Hypothalamus (tissue), 51 donors: ENCODE measurements at places on chromosomes 1 and 21.

DNA sequence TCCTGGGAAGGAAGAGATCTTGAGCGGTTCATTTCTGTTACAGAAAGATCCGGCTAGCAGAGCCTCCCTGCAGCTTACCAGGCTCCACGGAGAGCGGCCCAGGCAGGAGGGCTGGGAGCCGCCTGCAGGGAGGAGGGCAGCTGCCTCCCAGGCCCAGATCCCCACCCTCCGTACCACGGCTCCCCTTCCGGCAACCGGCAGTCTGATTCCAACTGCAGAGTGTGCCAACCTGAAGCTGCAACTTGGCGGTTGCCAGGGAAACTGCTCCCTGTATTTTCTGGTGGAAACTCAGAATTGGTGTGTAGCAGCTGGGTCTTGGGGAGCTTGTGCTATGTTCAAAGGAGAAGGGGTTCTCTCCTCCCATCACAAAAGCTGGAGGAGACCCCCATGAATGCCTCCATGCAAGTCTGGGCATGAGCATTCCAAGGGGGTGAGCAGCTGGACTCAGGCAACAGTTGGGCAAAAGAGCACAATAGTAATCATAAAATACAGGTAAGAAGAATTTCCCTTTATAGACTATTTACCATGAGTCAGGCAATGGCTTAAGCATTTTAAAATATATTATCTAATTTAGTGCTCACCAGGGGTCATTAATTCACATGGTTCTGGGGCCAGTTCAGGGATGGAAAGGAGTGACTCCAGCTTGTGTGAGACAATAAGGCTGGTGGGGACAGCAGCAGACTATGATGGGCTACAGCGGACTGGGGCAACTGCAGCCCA lies 46.1 kb upstream of the KAZN start:
- DNase-seq = no peak

DNA sequence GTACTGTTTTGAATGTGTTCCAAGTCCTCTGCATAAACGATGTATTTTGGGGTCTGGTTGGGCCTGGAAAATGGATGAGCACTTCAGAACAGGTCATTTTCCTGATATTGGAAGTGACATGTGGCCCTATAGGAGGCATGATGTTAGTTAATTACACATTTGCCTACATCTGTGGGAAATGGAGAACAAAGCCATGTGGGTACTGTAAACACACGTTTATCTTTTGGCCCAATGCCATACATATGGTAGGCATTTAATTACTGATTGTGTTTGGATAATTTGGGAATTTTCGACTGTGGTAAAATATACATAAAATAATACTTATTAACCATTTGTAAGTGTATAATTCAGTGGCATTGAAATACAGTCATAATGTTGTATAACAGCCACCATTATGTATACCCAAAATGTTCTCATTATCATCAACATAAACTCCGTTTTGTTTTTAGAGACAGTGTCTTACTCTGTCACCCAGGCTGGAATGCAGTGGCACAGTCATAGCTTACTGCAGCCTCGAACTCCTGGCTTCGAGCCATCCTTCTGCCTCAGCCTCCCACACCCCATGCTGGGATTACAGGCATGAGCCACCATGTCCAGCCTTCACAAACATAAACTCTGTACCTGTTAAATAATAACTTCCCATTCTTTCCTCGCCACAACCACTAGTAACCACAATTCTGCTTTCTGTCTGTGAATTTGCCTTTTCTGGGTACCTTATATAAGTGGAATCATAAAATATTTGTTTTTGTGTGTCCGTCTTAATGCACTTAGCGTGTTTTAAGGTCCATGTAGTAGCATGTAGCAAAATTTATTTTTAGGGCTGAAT lies 11.9 kb upstream of the RNPEP start:
- DNase-seq = no peak

DNA sequence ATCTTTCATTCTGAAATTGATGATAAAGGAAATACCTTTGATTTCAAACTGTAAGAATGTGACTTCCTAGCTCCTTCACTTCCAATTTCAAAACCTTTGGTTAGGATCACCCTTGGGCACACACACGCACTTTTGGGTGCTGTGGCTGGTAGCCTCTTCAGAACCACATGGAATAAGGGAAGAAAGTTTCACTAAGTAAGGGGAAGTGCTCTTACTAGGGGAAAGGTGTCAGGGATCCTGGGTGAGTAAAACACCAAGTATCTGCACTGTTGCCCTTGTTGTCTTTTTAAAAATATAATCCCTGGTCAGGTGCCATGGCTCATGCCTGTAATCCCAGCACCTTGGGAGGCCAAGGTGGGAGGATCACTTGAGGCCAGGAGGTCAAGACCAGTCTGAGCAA lies 132.4 kb downstream of the SDCCAG8 start:
- no peak for DNase-seq

DNA sequence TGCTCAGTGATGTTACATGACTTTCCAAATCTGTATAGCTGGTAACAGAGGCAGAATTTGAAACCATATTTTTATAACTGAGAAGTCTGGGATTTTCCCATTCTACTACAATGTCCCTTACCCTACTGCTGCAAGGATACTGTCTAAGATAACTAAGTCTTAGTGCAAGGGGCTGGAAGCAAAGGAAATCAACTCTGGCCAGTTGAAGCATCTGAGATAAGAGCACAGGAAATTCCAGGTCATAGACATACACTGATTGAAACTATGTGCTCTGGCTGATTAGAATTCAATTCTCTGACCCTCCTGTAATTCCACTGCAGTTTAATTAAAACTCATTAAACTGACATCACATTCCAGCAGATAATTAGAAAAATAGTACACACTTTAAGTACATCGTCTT lies 267.7 kb upstream of the C1orf87 start:
- DNase-seq = no peak

GRCh38 chr1:240766831-240767230 lies 154.9 kb upstream of the GREM2 start:
- no peak for DNase-seq
